ENCODE measurements at places on chromosomes 5 and 9.

DNA sequence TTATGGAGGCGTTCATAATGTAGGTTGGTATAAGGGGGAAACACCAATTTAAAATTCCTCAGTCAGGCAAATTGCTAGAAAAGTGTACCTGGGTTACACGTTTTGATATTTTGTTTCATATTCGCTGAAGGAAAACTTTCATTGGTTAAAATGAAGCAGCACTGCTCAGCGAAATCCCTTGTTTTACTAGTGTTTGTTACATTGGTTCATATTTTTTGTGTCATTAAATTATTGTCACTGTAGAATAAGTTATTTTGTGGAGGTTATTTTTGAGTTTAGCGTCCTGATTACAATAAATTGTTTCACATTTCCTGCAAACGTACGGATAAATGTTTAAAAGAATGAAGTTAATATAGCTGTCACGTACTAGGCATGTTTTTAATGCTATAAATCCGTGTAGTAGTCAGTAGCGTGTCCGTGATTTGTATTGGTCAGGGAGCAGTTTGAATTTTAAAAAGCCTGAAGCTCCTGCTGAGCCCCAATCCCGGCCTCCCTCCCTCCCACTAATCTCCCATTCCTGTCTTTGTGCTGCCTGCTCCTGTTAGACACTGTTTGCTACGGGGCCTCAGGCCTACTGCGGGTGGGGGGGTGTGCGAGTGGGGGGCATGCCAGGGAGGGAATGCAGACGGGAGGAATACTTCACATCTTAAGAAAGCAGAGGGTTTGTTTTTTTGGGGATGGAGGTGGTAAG lies 2.0 kb downstream of the NIPBL start:
- DNase-seq: no peak

GRCh38 chr5:93294199-93294598 lies 286.8 kb downstream of the NR2F1-AS1 start:
- no peak for DNase-seq

DNA sequence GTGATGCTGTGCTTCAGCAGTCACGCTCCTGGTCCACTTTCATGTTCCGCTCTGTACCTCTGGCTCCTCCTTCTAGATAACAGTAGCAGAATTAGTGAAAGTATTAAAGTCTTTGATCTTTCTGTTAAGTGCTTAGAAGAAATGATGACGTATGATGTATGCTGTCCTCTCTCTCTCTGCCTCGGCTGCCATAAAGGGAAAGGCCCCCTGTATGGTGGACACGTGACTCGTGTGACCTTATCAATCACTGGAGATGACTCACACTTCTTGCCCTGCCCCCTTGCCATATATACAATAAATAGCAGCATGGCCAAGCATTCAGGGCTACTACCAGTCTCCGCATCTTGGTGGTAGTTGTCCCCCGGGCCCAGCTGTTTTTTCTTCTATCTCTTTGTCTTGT lies 100.3 kb downstream of the SYK start:
- DNase-seq: no peak

- DNase-seq: no peak
Measured at GRCh38 chr9:106657926-106658325, 205.0 kb upstream of the ZNF462 start.
